Stimulated activated CD4-positive, alpha-beta T cell treated with anti-CD3 and anti-CD28 coated beads, TNF-alpha, amount 100 ng/mL, for 4 hours (primary cell): ENCODE measurements at places on chromosomes 7 and 10.

DNA sequence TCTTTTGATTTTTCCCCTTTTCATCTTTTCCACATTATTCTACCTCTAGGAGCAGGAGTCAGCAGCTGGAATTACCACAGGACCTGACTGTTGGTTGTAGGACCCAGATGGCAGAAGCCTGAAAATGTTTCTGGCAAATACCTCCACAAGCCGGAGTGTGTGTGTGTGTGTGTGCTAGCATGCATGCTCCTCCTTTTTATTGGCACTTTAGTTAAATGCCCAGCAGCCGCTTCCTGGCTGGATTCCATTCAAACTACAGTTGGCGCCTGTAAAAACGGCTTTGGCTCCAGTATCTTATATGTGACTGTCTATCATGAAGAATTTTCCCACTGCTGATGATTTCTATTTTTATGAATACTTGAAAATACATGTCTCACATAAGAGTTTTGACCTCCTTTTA lies 319.7 kb upstream of the SP4 start:
- no peak for DNase-seq

- DNase-seq = no peak
These were observed 26.0 kb downstream of the EGFR start for GRCh38 chr7:55044791-55045190.

DNA sequence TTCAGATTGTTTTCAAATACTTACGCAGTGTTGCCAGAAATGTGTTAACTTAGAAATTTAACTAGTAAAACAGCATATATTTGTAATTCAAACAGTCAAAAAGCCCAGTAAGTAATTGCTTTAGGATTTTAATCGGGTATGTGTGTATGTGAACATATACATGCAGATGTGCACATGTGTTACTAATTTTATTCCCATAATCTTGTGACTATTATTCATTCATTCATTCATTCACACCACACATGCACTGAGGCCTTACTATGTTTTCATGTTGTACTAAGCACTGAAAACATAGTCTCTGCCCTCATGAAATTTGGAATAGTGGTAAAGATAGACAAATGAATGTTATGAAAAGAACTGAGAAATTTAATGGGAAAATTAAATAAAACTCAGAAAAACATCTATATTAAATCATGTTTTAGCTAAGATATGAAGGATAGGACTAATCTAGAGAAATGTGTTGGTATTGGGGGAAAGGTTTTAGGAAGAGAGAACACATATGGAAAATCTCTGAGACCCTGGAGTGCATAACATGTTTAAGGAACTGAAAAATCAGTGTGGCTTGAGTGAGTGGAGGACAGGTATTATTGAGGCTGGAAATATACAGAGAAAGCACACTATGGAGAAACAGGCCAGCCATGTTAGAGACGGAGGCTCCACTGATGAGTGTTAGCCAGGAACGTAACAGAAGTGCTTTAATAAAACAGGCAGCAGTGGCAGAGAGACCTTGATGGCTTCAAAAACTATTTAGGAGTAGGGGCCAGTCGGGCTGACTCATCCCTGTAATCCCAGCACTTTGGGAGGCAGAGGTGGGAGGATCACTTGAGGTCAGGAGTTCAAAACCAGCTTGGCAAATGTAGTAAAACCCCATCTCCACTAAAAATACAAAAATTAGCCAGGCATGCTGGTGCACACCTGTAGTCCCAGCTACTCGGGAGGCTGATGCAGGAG lies 80.3 kb downstream of the HDAC9 start:
- no peak for DNase-seq

DNA sequence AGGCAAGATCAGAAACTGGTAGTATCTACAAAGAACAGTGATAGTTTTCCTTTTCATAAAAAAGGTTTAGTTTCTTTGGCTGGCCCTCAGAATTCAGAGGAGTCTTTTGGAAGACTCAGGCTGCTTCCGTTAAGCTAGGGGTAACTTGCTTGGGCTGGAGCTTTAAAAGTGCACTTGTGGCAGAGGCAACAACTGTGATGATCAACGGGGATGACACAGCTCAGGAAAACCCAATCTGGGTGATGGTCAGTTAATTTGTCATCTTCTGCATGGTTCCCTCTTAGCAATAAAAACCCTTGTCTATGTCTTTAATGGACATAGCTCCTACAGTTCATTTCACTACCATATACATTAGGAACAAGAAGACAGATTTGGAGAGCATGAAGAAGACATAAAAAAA lies 46.7 kb downstream of the SGMS1 start:
- DNase-seq = no peak

DNA sequence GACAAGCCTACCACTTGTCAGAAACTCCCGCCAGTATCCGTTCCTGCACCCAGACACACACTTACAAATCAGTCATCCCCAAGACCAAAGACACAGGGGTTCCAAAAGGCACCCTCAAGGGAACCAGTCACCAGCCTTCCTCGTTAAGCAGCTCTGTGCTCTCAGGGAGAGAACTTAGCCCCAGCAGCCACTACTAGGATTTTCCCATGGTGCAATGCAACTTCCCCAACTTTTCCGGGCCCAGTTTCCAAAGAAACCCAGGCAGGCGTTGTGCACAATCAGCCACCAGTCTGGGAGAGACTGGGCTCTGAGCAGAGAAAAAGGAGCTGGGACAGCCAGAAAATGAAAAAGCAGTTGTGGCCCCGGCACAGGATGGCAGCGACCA lies 1.2 kb downstream of the DLG5 start:
- no peak for DNase-seq

DNA sequence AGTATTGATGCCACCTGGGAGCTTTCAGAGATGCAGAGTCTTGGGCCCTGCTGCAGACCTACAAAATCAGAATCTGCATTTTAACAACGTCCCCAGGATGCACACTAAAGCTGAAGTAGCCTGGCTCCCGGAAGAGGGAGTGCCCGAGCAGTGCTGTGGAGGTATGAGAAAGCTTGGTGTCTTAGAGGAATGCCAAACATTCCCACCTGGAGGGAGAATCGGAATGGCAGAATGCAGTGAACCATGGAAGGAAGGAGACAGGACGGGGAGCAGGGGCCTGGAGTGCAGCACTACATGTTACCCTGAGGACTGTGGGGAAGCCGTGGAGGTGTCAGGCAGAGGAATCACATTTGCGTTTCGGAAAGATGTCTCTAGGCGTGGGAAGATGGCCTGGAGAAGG lies 90.9 kb downstream of the AOAH start:
- no peak for DNase-seq

DNA sequence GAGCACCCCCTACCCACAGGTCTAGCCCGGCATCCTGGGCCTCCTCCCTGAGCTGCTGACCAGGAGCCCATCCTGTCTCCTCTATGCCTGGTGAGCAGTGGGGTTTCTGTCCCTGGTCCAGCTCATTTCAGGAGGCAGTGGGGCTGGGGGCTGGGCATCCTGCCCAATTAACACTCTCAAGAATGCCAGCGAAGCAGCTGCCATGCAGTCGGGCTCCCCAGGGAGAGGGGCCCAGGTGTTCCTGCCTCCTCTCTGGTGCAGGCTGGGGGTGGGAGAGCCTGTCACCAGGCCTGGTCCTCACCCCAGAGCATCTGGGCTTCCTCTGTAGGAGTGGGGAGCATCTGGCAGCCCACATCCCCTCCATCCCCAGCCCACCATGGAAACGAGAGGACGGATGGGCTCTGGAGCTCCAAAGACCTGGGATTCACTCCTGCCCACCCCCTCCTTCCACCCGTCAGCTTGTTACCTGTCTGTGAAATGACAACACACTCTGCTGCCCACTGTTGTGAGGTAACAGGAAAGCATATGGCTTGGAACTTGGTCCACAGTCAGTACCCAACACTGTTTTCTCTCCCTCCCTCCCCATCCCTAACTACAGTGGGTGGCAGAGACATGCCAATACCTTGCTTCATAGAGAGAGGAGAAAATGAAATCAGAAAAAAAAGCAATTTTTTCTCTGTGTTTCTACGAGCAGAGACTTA lies 69.1 kb downstream of the SLIT1 start:
- no peak for DNase-seq

- no peak for DNase-seq
These were observed 80.8 kb upstream of the PLXNA4 start for GRCh38 chr7:132656846-132657776.

DNA sequence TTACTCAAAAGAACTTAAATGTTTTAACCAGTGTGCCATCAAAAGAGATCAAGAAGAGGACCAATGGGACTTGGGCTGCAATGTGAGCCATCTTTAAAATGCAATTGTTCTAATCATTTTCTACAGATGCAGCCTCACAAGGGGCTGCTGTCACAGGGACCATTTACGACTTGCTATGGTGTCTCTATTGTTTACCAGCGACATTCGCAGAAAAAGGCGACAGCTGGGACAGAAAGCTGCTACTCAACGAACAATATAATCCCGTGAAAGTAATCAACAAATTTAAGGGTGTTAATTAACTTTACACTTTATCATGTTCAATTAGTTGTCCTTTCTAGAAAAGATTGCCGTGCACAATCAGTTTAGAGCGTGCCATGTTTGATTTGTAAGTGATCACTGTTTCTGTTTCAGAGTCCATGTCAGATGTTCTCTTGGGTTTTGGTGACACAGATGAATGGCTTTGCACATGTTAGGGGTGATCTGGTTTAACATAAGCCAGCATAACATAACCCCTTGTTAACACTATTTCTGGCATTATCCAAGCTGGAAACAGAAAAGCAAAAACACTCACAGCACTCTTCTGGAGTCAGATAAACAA lies 110.8 kb downstream of the HIBADH start:
- DNase-seq = no peak

GRCh38 chr7:100509231-100509630 lies 25.5 kb downstream of the NYAP1 start:
- DNase-seq = no peak

DNA sequence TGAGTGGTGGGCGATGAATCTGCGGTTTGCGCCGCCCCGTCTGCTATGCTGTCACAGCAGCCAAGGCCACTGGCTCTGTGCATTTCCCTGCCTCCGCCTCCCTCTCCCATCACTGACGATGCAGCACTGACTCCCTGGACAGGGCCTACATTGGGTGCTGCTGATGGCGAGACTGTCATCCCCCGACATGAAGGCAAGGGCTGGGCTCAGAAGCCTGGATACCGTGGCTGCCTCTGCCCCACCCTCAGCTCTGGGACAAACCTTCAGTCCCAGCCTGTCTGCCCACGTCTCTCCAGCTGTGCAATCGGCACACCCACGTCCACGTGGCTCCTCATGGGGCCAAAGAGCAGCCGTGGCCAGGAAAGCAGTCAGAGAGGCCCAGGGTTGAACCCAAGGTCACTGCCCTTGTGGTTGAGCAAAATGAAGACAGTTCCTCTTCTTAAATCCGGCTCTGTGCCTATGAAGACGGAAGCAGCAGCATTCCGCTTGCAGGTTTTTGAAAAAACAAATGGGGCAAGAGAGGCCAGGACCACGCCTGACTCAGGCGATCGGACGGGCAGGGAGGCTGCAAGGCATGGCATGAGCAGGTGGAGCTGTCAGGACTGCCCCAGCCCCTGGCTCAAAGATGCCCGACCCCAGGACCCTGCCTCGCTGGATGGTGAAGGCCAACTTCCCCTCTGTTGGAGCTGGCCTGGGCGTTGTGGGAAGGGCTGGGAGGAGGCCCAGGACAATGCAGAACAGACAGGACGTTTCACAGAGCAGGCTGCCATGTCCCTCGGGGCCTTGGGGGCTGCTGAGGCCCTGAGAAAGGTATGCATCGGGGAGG lies 517.5 kb downstream of the DNAJB6 start:
- DNase-seq = no peak
